Left renal cortex interstitium (tissue), 4 donors: ENCODE measurements at places on chromosomes 1 and 21. TPM values are rescaled to one million over a fixed set of nuclear protein-coding genes. Genes with fewer than 3 reads are reported as not detected.

KIF2C gene
- 24.6 TPM for polyA plus RNA-seq

GRCh38 chr1:107327446-107327845 lies 186.6 kb downstream of the NTNG1 start:
- DNase-seq, result no peak

- DNase-seq, result no peak
These were observed 23.9 kb upstream of the KNCN start for GRCh38 chr1:46575300-46575699.

DNA sequence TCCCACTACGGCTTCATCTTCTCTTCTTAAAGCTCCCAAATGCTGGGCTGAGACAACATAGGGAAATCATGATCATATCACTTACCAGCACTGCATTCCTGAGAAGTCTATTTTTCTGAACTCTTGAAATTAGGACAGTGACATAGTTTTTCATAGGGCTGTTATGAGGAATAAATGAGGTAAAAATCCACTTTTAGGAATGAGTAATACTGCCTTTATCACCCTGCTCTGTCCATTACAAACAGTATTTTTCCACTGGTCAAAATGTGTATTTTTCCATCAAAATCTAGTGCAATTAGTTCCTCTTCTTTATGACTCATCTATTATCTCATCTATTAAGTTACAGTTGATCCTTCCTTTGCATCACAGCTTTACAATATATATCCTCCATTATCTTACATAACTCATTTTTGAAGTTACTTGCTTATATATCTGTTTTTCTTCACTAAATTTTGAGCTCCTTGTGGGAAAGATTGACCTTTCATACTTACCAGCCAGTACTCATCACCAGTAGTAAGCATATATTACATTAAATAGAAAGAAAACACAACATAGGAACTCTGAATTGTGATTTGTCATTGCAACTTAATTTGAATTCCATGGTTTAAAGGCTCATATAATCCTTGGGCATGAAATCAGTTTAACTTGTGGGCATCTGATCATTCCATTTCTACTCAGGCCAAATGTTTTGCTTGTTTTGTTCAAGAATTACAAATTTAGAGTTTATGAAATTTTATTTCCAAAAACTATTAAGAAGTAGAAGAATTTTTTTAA lies 37.1 kb downstream of the PRRX1 start:
- no peak for DNase-seq

DNA sequence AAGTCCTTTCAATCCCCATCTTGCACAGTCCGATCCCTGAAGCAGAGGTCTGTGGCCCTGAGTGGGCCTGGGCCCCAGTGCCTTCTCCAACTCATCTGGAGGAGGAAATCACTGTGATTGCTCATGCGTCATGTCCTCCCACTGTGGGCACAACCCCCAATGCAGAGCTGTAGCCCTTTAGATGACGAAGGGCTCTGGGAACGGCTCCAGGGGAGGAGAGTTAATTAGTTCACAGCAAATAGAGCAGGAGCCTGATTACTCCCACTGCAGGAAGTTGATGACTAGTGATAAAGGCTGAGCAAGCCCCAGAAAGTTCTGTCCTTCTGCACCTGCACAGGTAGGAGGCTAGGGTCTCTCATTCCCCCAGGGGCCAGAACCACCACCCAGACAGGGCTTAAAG lies 111.5 kb downstream of the CCDC185 start:
- peak; percentile 33 for DNase-seq

GRCh38 chr1:117077267-117077666 lies 17.1 kb downstream of the TTF2 start:
- no peak for DNase-seq

DNA sequence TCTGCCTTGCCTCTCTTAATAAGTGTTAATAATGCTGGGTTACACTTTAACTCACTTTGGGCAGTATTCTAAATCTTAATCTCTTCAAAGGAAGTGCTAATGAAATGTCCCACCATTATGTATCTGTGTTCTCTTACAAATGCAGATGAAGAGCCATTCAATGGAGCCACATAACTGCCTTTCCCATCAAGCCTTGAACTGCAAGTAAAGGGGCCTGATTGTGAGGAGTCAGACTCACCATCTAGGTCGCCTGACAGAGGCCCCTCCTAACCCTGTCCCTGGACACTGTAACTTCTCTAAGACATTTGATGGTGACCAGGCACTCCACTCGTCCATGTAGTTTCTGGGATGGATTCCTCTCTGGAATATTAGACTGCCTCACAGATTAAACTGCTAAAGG lies 329.4 kb downstream of the KIF26B start:
- DNase-seq, result no peak

GRCh38 chr1:228920831-228921230 lies 185.6 kb downstream of the RHOU start:
- DNase-seq, result no peak

- no peak for DNase-seq
These were observed 72.7 kb downstream of the TRABD2B start for GRCh38 chr1:47924270-47925048.

NBPF4 gene
- not detected for polyA plus RNA-seq

DNA sequence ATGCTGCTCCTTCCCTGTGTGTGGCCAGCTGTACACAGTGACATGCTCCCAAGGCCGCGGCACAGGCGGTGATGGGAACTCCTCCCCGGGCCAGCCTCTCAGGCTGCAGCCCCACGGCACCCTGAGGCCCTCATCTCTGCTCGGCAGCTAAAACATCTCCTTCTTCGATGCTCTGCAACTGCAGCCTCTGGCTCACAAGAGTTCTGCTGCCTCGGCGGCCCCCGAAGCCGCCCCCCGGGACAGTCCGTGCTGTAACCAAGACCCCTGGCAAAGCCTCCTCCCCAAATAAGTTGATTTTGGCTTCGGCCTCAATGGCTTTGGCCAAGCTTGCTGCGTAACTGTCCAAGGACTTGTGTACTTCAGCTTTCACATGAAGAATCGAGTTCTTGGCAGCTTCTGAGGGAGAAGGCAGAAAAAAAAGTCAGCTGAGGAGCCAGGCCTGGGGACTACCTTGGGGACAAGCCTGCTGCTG lies 51.3 kb downstream of the GPR161 start:
- no peak for DNase-seq

DNA sequence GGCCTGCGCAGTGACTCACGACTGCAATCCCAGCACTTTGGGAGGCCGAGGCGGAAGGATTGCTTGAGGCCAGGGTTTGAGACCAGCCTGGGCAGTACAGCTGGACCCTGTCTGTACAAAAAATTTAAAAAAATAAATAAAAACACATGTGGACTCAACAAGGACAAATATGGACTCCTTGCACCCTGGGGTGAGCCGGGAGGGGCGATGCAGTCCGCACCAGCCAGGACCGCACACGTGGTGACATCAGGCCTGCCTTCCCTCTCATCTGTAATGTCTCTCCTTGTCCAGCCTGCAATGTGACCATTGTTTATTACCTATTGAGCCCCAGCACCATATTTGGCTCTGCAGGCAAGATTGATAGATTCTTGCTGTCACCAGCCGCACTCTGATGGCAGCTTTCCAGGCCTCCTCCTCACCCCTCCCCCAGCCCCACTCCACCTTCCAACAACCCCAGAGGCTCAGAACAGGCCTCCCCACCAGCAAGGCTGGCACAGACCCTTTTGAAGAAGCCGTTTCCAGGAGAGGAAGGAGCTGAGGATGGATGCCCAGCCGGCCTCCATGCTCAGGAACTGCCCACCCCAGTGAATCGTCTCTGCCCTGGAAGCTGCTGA lies 55.2 kb downstream of the IRF2BP2 start:
- DNase-seq, result no peak

DNA sequence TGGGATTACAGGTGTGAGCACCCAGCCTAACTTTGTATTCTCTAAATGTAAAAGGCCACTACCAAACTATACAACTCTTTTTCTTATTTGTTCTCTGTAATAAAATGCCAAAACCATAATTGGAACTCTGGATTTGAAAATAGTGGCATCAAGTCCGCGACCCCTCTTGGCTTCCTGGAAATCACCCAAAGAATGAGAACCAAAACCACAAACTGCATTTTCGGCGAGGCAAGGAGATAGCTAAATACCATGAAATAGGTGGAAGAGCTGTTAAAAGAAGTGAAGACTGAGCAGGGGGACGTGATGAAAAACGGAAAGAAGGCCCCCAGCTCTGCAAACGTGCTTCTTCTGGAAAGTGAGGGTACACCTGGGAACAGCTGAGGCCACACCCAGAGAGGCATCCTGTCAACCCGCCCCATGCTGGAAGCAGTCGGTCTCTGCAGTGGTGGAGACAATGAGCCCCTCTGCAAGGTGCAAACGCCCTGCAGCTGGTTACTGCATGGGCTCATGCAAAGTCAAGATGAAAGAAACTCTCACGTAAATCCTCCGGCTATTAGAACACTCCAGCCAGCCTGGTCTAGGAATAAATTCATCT lies 22.5 kb downstream of the VPS26C start:
- no peak for DNase-seq

DNA sequence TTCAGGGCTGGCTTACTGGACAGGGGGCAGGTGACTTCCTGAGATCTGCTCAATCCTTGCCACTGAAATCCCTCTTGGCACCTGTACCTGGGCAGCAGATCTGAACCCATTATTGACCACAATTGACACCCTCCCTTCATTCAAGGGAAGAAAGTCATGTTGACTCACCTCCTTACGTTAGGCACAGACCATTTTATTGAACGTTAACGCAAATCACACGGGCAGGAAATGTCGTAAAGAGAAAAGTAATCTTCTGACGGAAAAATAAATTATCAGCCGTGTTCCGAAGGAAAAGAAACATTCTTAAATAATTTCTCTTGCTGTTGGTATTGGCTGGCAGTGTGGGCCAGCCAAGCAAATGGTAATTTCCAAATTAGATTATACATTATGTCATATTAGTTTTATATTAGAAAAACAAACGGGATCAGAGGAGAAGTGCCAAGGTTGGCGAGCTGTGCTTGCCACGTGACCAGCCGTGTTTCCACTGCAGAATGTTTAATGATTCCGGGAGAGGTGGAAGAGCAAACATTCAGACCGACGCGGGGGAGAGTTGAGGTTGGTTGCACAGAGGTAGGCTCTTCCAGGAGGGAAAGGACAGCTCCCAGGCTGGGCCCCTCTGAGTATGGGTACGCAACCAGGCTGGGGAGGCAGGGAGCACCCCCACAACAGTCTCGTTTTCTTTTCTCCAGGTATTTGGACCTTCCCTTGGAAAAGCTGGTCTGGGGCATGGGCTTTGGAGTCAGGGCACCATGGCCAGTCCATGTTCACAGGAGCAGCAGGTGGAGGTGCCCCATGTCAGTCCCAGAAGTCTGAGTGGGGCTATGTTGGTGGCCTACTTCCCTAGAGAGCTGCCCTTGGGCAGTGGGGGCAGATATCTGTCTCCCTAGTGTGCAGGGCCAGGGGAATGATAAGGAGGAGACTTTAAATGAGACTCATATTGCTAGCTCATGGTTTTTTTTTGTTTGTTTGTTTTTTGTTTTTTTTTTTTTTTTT lies 121.1 kb downstream of the FOXD2 start:
- DNase-seq, result no peak

GRCh38 chr1:193143285-193143684 lies 21.5 kb downstream of the CDC73 start:
- DNase-seq, result no peak

HAPLN2 gene
- polyA plus RNA-seq, result 0.62 TPM

DNA sequence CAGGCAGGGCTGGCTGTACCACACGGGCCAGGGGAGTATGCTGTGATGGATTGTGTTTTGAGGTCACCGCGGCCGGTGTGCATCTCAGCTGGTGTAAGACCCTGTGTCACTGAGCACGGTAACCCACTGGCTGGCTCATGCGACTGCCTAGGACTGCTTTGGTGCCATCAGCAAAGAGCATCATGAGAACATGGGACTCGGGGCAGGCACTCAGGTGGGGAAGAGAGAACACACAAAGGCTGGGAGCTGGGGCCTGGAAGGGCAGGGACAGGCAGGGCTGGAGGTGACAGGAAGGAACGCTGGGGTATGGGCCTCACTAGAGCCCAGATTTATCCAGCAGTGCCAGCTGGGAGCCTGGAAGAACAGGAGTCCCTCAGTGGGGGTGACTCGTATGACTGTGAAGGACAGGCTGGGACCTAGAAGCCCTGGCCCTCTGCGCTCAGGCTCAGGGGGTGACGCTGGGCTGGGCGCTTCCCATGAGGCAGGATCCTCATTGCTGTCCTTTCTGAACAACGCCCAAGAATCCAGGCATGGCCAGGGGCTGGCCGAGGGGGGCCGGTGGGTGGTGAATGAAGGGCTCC lies 210.4 kb upstream of the VAMP3 start:
- no peak for DNase-seq

DNA sequence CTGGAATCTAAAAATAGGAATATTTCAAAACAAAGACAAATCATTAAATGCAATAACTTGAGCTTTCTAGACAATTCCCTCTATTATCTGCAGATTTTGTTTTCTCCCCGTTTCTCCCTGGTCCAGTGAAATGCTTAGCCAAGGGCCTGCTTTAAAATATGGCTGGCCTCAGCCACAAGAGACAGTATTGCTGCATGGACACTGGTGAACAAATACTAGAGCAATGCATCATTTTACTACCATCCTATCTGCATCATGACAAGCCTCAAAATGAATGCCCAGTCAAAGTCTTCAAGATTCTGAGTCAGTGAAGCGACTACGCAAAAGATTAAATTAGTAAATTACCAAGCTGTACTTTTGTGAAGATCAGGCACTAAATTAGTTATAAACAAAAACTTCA lies 80.5 kb downstream of the ENAH start:
- DNase-seq, result no peak

- DNase-seq, result no peak
These were observed 35.6 kb upstream of the NEK7 start for GRCh38 chr1:198121056-198121826.
